ENCODE measurements at places on chromosomes 3 and 15.

DNA sequence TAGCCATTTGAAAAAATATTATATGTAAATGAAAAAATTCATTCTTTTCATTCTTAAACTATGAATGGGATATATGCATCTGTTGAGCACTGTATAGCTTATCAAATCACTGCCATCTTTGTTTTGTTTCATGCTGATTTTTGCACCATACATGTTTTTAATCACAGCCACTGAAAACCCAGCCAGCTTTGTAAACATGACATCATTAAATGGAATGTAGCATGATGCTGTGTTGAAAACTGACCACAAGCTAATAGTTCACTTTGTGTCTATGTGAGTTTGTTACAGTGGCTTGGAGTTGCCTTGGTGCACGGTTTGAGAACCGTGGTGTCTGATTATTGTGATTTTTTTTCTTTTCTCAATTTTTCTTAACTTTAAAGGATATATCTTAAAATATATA is 75.7 kb downstream of the GMPS start:
- DNase-seq: no peak

DNA sequence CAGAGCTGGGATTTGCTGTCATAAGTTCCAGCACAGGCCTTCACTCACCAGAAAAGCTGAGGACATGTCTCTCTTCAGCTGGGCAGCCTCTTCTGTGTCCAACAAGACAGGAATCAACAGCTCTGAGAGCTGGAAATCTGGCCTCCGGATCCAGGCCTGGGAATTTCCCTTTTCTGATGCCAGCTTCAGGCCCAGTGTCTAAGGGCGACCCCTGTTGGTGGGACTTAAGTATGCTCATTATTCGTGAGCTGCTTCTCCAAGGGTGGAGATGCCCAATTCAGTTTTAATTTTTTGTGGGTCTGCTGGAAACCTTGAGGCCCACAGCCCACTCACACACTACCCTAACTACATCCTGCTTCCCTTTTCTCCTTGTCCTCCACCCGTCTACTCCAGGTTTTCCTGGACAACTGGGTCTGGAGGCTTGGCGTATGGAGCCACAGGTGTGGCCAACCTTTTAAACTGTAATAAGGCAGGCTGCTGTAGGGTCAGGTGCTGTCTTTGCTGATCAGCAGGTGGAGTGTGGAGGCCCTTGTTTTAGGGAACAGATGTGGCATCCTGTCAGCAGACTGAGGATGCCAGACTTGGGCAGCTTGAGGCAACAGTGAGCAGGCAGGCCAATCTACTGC is 2.6 kb upstream of the CEMIP start:
- DNase-seq: peak; percentile 50

DNA sequence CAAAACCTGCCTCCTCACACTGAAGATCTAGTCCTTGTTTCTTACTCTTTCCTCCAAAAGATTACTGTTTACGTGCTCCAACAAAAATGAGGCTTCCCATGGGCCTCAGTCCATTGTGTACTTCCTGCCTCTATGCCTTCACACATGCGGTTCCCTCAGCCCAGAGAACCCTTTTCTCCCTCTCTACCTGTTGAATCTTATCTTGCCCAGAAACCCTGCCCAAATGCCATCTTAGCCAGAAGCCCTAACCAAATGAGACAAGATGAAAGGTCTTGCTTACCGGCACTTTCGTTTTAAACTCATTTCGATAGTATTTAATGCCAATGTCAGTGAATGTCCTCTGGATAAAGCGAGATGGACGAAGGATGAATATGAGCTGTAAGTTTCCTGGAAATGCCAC is 85.5 kb downstream of the B3GNT5 start:
- no peak for DNase-seq

DNA sequence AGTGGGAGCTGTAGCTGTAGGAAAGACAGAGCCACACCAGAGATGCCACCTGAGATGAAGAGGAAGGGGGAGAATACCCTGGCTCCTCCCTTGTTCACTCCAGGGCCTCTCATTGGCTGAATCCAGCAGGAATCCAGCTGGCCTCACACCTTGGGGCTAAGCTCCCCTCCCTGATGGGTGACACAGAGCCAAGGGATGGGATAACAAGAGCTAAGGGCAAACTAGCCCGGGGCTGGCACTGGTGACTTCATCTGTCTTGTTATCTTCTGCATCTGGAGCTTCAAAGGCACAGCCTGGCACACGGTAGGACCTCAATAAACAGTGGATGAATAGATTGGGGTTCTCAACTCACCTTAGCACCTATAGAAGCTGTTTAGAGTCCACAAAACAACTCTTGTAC is 13.8 kb upstream of the GATA2 start:
- no peak for DNase-seq

GRCh38 chr15:100096700-100097099 is 245.1 kb downstream of the ADAMTS17 start:
- DNase-seq: no peak

DNA sequence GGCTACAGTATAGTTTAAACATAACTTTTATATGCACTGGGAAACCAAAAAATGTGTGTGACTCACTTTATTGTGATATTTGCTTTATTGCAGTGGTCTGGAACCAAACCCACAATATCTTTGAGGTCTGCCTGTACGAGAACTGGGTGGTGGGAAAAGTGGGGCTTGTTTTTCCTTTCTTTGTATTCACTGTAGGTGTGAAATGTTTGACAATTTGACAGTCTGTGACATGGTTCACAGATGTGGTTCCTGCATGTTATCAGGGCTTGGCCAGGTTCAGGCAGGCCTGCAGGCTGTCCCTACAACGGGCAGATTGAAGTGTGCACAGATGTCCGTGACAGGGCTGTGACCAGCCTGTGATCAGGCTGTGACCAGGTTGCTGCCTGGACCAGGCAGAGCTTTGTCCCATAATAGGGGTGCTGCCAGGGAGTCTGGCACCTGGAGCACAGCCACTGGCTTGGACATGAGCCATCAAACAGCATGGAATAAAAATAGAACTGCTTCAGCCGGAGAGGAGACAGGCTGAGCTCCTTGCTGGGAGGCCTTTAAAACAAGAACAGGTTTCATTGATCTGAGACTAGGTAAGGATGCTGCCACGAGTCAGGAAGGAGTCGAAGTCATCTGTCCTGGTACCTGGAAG is 61.0 kb downstream of the KLF13 start:
- DNase-seq: no peak

DNA sequence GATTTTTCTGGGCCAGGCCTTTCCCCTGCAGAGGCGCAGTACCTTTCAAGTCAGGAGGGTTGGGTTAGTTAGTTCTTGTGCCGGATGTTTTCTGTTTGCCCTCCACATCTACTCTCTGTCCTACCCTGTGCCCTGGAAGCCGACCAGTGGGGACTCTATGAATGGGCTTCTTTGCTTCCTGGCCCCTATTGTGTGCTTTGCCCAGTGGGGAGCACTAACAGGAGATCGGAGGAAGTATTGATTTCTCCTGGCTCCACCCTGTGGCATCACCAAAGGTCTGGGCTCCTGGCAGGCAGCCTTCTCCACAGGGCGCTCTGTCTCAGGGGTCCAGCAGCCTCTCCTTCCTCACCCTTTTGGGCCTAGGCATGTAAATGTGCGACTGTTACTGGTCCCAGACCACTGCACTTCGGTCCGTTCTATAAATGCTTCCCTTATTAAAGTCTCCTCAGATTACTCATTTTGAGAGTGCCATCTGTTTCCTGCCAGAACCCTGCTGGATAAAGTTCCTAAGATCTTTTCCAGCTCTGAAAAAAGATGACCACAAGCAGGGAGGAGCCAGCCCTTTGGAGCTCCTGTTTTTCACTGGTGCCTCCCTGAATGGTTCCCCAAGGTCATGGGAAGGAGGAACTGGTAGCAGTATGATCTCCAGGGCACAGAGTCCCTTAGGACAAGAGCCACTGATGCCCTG is 44.5 kb downstream of the CTDSPL start:
- DNase-seq: no peak

GRCh38 chr3:55369141-55369847 is 117.8 kb downstream of the WNT5A start:
- DNase-seq: no peak

GRCh38 chr15:46456456-46456855 is 821.6 kb downstream of the SQOR start:
- DNase-seq: no peak

DNA sequence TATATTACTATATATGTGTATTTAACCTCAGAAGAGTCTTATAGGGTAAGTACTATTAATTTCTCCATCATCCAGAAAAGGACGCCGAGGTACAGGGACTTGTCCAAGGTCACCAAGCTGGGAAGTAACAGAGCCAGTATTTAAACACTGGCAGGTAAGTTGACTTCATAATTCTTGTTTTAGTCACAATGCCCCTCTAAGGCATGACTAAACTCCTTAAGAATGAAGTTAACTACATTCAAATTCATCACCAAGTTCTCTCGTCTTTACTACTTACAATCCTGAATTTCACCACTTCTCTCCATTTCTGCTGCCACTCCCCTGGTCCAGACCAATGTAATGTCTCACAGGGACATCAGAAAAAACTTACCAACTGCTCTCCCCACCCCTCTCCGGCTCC is 312.1 kb downstream of the GRM7 start:
- no peak for DNase-seq

DNA sequence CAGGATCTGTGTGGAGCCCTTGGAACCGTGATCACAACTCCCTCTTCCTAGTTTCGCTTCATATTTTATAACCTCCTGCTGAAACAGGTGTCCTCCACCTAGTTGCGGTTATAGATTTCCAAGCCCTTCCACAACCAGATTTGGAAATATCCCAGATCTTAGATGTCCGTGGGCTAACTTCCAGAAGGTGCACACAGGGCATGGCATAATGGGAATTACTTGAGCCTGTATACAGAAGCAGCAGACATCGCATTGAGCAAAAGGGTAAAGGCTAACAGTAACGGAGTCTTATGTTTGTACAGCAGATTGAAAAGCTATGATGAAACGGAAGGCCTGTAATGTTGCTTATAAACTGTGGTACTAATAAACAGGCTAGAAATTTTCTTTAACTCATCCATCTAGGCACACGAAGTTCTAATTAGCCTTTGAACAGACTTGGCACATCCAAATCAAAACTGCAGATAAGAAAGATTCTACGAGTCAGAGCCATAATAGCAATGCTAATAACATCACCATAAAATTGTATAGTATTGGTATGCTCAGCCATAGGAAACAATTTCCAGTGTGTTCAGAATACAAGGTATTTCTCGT is 1.2 kb upstream of the USF3 start:
- no peak for DNase-seq

GRCh38 chr3:62771331-62772072 is 103.7 kb downstream of the CADPS start:
- no peak for DNase-seq

DNA sequence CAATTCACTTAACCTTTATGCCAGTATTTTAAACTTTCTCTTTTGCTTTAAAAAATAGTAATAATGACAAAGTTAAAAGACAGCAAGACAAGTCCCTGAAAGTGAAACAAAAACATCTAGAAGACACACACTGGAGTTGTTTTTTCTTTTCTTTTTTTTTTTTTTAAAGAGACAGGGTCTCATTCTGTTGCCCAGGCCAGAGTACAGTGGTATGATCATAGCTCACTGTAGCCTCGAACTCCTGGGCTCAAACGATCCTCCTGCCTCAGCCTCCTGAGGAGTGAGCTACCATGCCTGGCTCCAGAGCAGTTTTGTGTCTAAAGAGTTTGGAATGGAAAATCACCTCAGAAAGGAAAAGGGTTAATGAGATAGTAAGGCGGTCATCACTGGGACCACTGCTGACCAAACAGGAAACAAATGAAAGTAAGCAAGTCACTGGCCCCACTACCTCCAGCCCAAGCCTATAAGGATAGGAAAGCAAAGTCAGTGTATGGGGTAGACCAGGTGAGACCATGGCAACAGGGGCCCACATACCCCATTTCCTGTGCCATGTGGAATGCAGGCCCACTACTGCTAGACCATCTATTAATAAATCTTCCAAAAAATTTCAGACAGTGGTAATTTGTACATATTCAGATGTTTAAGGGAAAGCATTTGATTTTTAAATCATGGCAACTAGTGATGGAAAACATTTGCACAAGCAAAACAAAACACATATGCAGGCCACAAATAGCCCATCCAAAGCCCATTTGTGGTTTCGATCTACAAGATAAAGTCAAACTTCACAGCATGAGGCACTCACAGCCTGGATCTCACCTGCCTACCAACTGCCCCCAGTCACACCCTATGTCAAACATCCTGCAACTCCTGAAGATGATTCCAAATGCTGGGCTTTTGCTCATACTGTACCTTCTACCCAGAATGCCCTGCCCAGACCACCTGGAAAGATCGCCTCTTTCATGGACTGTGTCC is 62.6 kb downstream of the OSBPL10 start:
- no peak for DNase-seq

DNA sequence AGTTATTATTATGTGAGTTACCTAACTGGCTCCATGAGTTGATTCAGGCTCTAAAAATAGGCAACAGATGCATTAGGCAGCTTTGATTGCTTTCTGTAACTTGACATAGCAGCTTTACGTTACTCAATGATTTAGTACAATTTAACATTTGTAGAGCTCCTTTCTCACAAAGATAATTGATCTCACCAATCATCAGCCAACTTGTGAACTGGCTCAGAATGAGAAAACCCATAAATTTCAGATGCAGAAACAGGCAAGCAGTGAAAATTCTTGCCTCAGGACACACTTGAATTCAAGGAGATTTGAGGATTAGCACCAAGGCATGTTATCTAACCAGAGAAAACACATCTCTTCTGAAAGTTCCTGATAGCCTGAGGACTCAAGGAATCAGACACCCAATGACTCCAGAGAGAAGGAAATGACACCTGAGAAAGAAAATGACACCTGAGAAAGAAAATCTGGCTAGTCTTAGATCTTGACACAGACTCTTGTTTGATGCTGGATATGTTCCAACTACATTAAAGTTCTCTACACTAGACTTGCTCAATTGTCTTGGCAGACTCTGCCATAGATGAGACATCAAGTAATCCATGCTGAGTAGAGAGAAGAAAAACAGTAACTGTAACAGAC is 315.1 kb upstream of the CBLB start:
- no peak for DNase-seq

DNA sequence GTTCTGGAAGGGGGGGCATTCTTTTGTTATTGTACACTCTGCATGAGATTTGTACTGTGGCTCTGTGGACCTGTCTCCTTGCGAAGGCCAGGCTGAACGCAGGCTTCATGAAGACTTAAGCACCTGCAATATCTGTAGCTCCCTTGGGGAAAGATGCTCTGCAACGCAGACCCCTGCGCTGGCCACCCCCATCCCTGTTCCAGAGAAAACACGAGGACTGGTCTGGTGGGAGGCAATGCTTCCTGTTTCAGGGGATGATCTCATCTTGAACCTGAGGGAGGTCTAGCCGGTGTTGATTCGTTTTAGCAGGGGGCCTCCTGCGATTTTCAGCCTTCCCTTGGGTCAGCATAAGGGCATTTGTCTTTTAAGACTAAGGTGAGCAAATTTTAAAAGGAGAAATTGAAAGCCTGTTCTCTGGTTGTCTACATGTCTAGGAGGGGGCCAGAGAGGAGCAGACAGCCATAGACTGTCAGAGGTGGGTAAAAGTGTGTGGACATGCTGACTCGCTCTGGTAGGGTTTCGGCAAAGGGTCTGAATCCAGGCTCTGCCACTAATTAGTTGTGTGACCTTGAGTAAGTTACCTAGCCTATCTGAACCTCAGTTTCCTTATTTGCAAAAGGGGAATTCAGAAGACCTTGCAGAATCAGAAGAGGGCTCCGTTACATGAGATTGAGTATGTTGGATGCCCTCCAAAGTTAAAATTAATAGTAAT is 80.9 kb upstream of the RASGRF1 start:
- no peak for DNase-seq

GRCh38 chr3:48514431-48515227 is 10.7 kb upstream of the SHISA5 start:
- DNase-seq: no peak
